Right forelimb (tissue), 1 donor: ENCODE measurements at places on chromosomes 7 and 10.

DNA sequence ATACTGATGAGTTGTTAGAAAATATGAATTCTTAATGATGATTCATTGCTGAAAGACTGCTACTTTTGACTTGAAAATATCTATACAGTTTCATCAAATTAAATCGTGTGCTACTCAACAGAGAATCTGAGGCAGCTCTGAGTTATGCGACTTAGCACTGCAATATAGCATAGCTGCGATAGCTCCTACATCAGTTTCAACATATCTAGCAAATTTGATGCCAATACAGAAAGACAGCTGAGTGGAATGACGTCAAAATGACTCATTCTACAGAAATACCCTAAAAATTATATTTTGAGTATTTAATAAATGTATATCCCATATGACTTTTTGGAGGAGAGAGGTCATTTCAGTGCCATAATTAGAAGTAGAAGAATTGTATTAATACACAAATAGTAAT is 1.1 kb upstream of the TARP start:
- DNase-seq, result no peak

DNA sequence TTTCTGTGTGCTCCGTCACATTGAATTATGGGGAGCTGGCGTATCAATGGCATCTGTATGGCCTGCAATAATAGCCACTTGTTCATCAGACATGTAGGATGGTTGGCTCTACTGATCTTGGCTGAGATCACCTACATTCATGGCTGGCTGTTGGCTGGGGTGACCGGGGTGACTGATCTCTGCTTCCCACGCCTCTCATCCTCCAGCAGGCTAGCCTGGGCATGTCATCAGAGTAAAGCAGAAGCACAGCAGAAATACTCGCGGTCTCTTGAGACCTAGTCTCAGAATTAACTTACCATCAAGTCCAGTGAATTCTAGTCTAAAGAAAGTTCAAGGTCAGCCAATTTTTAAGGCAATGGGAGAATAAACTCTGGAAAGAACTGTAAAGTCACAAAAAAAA is 257.7 kb upstream of the GLI3 start:
- no peak for DNase-seq

GRCh38 chr10:117537904-117538524 is 4.5 kb upstream of the EMX2 start:
- DNase-seq, result no peak

DNA sequence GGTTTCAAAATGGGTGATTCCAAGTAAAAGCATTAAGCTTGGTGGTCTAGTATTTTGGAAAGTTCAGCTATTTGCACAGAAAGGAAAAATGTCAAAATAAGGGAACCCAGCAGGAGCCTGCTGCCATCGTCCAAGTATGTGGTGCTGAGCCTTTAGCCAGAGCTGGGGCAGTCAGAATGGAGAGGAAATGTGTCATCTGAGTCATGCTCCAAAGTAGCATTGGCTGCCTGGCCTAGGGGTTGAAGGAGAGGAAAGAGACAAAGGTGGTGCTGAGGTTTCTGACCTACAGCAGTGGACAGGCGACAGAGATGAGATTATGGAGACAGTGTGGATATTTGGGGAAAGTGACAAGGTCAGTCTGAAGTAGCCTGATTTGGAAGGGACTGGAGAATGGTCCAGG is 103.9 kb downstream of the PLCE1 start:
- no peak for DNase-seq

GRCh38 chr10:50585921-50586739 is 37.6 kb downstream of the SGMS1 start:
- DNase-seq, result no peak
